ENCODE measurements at places on chromosomes 1 and 21.

- no peak for DNase-seq
Observed at GRCh38 chr1:230558324-230558723, 84.0 kb upstream of the COG2 start.

DNA sequence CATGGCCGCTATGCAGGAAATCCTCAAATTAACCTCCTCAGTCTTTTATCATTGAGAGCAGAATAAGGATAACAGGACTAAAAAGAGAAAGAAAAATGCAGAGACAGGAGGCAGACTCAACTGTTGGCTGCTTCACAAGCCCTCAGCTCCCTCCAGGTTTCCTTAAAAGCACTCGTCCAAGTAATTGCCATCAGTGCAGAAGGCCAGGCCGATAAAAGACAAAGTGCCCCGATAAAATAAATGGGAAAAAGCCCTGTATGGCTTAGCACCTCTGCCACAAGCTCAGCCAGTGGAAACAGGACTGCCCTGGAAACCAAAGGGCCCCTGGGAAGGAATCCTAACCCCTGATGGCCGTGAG, 8.1 kb downstream of the S100A6 start:
- DNase-seq, result no peak

- DNase-seq, result no peak
Observed at GRCh38 chr21:38156200-38156599, 100.6 kb upstream of the KCNJ15 start.

GRCh38 chr1:208598021-208598420, 353.8 kb upstream of the PLXNA2 start:
- DNase-seq, result no peak

- DNase-seq, result no peak
Observed at GRCh38 chr1:232655028-232655745, 25.3 kb upstream of the SIPA1L2 start.

- DNase-seq, result no peak
Observed at GRCh38 chr1:33367485-33368405, 46.8 kb upstream of the A3GALT2 start.

DNA sequence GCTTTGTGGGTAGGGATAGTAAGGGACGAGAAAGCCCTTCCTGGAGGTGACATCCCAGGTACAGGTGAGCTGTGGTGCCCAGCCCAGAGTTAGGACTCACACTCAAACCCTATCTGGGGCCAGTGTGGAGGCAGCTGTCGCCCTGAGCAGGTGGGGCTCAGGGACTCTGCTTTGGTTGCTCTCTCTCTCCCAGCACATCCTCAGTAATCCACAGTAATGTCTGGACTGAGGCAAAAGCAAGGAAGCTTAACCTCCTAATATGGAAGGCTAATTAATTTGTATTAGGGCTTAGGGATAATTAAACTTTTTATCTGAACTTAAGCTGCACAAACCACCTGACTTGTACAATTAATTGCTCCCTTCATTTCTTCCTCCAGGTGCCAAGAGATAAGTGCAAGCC, 38.2 kb downstream of the DDX20 start:
- DNase-seq, result no peak

GRCh38 chr1:228112167-228112566, 3.1 kb upstream of the MRPL55 start:
- DNase-seq, result no peak

GRCh38 chr1:72283022-72283306, 625 bp upstream of the NEGR1 start:
- no peak for DNase-seq

DNA sequence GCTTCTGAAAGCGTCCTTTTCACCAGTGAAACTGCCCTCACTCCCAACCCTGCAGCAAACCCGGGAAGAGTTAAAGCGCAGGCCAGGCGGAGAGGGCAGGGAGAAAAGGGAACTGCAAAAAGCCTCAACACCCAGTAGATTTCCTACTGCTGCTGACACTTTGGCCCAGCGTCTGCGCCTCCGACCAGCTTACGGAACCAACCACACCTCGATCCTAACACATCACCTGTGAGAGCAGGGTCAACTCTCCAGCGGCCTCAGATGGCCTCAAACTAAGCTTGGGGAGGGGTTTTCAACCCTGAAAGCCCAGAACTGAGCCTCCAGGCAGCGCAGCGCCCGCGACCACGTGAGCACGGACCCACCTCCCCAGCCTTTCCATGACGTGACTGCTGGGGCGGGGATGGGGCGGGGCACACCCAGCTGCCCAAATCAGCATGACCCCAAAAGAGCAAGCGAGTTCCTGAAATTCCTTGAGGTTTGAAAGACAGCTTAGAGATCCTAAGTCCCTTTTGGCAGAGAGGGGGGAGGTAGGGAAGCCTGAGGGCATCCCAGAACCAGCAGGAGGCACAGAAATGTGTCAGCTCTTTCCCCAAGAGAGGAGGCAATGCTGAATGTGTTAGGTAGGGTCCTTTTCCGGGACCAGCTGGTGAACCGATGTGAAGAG, 59.1 kb downstream of the ITPKB start:
- DNase-seq, result no peak

DNA sequence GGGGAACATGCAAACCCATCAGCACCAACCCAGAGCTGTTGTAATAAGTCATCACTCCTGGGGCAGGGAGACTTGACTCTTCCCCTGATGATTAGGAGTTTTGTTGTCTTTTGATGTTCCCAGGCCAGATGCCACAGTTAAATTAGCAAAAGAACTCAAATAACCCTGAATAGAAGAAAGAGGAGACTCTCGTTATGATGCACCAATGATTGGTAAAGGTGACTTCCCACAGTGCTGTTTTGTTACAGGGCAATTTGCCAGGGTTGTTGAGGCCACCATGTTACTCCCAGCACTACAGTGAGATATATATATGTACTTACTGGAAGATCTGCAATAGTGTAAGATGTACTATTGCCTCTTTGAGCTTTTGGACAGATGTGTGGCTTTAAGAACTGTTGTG, 24.3 kb upstream of the RCAN1 start:
- DNase-seq, result no peak

DNA sequence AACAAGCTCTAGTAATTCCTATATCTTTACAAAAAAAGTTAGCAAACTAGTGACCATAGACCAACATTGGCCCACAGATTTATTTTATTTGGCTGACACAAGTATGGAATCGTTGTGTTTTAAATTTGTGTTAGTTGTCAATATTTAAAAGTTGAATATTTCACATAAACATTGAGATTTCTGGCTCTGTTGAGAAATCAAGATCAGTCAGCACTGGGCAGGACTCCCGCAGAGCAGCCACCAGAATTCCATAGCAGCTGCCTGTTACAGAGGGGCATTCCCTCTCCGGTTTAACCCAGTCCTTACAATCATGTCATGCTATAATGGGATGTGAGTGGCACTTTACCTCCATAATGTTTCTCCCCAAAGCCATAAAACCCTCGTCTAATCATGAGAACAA, 79.2 kb upstream of the NRIP1 start:
- no peak for DNase-seq

GRCh38 chr1:218848009-218848408, 325.7 kb upstream of the LYPLAL1 start:
- DNase-seq, result no peak

DNA sequence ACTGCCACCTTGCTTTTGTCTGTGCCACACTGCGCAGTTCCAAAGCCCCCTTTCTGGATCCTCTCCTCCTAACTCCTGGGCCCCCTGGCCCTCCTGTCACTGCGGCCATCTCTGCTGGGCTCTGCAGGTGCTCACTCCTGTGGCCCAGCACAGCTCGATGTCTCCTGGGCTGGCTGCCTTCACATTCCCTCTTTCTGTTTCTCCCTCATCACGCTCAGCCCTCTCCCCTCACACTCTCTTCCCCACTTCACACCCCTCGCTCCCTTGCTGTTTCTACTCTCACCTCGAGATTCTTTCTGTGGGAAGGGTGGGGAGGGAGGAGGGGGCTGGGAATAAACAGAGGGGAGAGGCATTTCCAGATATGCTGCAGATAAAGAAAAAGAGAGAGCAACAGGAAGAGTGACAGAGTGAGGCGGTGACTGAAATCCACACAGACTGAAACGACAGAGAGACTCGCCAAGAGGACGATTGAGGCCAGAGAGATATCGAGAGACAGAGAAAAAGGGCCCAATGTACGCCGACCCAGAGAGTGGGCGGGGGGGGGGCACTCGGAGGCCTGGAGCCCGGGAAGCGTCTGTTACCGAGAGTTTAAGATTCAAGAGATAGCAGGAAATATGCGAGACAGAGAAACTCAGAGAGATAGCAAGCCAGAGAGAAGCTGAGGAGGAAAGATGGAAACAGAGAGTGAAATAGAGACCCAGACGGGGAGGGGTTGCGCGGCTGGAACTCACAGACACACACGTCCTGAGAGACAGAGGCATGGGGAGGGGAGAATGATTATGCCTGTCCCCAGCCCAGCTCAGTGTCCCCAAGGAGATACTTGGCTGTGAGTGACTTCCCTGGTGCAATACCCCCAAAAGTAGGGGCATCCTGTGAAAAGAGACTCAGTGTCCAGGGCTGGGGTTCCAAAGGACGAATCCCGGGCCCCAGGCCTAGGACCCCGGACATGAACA, 666 bp downstream of the CSF3R start:
- no peak for DNase-seq

DNA sequence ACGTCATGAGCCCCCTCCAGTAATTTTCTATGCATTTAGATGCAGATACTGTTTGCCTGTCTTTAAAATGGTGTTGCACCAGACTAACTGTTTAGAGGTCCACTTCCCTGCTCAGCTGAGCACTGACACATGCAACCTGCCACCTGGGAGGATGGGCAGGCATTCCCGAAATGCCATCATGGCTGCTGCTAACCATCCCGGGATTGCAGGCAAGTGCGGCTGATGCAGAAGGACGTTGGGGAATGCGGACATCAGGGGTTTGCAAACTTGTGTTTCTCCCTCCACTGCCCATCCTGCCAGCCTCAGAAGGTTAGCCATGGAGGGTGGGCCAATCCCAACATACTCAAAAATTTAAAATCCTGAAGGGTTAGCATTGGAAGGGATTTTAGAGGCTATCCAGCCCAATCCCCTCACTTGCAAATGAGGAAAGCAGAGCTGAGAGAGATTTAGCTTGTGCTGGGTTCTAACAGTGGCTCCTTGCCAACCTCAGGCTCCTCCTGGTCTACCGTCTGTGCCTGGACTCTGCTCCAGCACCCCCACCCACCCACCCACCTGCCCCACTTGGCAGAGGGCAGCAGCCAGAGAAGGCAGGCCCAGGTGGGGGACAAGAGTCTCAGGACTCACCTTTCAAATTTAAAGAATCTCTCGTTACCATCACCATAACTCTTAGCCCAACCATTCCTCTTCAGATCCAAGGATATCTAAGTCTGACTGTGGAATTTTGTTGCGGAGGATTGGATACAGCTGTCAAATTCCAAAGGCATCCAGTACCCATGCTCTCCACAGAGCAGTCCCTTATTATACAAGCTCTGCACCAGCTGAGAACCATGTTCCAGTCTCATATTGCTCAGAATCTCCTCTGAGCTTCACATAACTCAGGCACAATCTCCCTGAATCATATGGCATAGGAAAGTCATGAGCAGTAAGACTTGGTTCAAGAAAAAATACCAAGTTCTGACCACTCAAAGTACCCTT, 34.2 kb downstream of the HIVEP3 start:
- DNase-seq, result no peak

DNA sequence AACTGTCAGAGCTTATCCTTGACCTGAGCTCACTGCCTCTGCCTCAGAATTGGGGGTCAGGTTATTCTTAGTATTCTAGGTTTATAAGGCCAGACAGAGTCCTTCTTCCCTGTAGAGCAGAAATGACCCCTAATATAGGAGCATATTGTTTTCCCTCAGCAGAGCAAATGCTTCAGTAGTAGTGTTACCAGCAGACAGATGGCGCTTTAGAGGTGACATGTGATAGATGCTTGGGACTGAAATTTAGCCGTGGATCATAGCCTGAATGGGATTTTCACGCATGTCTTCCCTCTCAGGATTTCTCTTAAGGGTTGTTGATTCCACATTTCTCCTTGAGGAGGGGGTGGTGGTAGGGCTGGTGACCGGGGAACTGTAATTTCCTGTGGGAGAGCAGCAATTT, 24.5 kb downstream of the ADARB1 start:
- no peak for DNase-seq

DNA sequence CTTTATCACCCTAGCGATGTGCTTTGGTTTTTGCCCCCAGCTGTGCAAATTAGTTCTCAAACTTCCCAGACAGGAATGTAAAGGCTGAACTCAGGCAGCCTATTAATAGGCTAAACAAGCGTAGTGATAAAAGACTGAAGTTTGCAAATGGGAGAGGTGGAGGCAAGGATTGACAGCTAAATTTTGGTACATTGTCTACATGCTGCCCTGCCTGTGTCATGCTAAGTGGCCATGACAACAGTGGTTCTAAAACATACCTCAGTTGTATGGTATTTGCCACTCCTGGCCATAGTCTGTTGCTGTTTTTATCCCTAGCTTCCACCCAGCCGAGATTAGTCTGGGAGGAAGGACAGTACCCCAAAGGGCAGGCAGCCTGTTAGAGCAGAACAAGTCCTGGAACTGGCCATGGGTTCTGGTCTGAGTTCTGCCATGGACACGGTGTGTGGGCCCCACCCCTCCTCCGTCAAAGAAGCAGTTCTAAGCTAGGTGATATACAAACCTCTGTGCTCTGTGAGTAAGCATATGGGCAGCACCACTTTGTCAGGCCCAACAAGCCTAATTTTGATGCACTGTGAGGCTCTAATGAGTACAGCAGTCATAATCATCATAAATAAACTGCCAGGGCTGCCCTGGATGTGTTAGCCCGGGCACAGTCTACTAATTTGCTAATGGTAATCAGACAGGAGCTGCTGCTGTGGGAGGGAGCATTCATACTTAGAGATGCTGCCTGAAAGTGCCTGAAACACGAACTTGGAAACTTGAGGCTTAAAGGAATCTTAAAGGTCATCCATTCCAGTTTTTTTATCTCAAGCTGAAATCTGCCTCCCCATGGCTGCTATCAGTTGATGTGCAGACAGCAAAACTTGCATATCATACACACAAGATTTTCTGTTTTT, 177.1 kb downstream of the HHAT start:
- DNase-seq, result no peak

DNA sequence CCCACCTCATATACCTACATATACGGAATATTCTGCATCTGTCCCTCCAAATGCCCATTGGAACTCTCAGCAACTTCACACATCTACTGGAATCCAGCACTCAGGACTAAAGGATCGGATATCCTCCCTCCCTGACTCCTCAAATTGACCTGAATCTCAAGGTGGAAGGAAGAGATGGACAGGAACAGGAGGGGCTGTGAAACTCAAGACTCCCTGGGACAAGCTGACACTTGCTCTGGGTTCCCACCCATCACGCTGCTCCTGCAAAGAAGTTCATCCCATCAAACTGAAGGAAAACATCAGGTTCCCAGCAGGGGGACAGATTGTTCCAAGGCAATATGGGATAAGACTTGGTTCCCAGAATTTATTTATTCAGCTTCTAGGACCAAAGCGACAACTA, 30.3 kb upstream of the TIAM1 start:
- no peak for DNase-seq

DNA sequence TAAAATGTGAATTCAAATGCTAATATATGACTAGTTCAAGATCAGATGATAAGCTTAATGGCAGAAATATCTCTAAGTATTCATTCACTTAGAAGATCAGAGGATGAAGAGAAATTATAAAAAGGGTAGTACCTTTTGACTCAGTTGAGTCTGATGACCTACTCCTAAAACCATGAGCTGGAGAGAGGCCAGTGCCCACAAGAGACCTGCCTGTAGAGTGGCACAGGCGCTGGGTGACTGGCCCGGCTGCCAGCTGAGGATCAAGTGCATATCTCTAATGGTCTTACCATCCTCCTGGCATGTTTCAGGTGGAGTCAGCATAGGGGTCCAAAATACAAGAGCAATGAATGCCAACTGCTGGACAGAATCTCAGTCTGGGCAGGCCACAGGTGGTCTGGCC, 14.1 kb downstream of the DDAH1 start:
- no peak for DNase-seq
